Stimulated activated CD4-positive, alpha-beta T cell treated with anti-CD3 and anti-CD28 coated beads, Interleukin-15, amount 100 ng/mL, for 24 hours (primary cell): ENCODE measurements at places on chromosomes 1 and 21.

DNA sequence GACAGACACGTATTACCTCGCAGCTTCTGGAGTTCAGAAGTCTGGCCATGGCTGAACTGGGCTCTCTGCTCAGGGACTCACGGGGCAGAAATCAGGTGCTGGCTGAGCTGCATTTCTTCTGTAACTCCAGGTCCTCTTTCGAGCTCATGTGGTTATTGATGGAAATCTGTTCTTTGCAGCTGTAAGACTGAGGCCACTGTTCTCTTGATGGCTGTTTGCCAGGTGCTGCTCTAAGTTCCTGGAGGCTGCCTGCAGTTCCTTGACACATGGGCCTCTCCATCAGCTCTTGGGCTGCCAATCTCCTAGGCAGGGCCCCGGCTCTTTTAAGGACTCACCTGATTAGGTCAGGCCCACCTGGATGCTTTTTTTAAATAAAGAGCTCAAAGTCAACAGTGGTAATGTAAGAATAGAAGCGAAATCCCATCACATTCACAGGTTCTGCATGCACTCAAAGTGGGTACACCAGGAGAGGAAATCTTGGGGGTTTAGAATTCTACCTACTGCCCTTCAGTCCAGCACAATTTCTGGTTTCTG, 139.1 kb downstream of the KAZN start:
- no peak for DNase-seq

GRCh38 chr1:50110151-50110550, 1.4 kb downstream of the ELAVL4 start:
- no peak for DNase-seq

- DNase-seq, result no peak
Measured at GRCh38 chr1:192342842-192343241, 26.1 kb downstream of the RGS21 start.

DNA sequence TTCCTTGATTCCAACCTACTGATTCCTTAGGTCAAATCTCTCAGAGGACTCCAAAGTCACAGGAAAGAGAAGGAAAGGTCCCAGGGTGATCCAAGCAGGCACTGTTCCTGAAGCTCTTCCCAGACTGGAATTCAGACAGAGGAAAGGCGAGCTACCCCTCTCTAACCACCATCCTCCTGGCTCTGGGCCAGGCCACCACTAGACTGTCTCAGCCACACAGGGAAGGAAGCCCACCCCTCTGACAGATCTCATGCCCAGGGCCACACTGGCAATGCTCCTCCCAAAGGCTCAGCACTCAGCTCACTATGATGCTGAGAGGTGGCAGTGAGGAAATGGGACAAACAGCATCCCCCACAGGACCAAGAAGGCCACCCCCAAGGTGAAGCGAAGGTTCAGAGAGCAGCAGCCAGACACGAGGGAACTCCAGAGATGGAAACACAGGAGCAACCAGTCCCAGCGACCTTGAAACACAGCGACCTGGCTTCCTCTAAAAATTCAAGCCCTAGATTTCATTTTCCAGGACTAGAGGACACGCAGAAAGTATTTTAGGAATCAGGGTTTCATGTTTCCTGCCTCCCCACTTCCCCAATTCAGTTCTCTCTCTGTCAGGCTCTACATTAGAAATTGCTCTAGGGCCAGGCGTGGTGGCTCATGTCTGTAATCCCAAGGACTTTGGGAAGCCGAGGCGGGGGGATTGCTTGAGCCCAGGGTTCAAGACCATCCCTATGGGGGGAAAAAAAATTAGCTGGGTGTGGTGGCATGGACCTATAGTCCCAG, 18.8 kb downstream of the PIK3C2B start:
- DNase-seq, result no peak
